ENCODE measurements at places on chromosomes 4 and X. TPM values are rescaled to one million over a fixed set of nuclear protein-coding genes. Genes with fewer than 3 reads are reported as not detected.

GRCh38 chr4:130008461-130008860 is 912.5 kb downstream of the C4orf33 start:
- no peak overlapping the region for H3K4me3 ChIP-seq
- no peaks in the 10 kb centered on the region for H3K4me1 ChIP-seq
- no peak overlapping the region for H3K27ac ChIP-seq
- no peaks in the 10 kb centered on the region for H3K27me3 ChIP-seq
- no peak for DNase-seq
- no peaks in the 10 kb centered on the region for H3K36me3 ChIP-seq

DNA sequence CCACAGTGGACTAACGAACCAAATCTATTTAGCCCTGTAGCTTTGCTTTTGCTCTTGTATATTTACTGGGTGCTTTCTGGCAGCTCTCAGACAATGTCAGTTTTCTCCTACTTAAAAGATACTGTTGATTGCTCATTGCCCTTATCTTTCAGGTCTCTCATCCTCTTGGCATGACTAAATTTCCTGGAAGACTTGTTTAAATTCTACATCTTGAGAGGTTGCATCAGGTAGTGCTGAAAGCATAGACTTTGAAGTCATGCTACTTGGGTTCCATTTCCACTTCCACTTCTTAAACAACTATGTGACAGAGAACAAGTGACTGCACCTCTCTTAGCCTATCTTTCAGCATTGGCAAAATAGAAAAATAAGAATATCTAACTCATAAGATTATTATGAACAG is 8.4 kb downstream of the TDO2 start:
- no peaks in the 10 kb centered on the region for H3K36me3 ChIP-seq
- no peak overlapping the region for H3K27ac ChIP-seq
- no peaks in the 10 kb centered on the region for H3K4me1 ChIP-seq
- no peak overlapping the region for H3K4me3 ChIP-seq

CPZ gene
- total RNA-seq: 6.0 TPM

GRCh38 chr4:56817840-56818491 is 3.5 kb downstream of the SPINK2 start:
- H3K36me3 ChIP-seq: no peaks in the 10 kb centered on the region
- H3K27ac ChIP-seq: no peak overlapping the region
- no peak for DNase-seq
